Omental fat pad (tissue), 4 donors: ENCODE measurements at places on chromosomes 12 and 14.

DNA sequence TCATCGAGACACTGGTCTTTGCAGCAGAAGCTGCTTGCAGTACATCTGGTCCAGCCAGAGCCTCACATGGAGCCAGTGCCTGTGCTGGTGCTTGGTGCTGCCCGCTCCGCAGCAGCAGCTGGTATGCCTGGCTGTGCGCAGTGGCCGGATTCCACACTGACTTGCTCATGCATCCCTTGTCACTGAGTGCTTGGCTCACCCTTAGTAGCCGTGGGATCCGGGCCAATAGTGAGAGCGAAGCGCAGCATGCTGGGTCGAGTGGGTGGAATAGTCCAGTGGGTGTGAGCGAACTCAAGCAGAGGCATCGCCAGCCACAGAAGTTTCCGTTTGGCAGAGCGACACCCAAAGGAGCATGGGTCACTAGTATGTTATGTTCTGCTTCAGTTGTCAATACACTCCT is 10.1 kb upstream of the FBXO33 start:
- no peak for DNase-seq

DNA sequence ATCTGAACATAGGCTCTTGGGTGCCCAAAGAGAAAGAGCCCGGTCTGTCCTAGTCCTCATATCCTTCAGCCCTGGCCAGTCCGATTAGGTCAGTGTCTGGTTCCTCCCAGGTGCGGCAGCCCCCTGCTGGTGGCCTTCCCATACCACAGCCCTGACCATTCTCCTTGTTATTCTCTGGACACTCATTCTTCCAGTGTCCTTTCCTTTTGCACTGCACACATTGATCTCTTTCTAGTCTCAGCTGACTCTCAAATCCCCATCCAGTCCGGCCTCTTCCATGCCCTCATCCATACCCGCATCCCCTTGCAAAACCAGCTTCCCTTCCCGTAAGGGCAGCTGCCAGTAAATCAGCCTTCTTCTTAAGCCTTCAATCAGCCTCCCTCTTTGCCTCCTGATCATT is 1316.3 kb downstream of the TMEM121 start:
- no peak for DNase-seq

DNA sequence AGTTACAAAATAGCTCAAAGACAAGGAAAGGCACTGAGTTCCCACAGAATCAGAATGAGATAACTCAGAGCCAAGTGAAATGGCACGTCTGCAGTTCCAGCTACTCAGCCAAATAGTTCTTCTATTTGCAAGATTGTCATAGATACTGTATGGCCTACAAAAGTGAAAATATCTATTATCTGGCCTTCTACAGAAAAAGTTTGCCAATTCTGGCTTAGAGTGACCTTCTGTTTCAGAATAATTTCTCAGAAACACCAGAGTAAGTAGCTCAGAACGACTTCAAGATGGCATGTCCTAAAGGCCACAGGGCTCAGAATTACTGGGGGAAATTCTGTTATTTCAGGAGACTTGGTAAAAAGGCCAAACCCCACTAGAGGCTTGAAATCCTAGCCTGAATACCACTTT is 10.7 kb upstream of the RTRAF start:
- no peak for DNase-seq

DNA sequence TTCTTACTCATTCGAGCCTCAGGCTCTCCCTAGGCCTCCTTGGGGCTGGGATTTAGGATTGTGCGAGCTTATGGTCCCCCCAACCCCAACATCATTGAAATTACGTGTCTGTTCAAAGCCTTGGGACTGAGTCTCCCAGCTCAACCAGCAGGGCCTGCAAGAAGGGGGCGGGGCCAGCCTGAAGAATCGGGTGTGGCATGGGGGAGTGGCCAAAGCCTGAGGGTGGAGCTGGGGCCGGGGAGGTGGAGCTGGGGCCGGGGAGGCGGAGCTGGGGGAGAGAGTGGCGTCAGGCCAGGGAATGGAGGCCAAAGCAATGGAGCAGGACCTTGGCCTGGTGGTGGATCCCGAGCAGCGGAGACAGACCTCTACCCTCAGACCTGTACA is 24.3 kb upstream of the HSPB8 start:
- no peak for DNase-seq

GRCh38 chr12:26630546-26631027 is 202.4 kb downstream of the ITPR2 start:
- DNase-seq = no peak

DNA sequence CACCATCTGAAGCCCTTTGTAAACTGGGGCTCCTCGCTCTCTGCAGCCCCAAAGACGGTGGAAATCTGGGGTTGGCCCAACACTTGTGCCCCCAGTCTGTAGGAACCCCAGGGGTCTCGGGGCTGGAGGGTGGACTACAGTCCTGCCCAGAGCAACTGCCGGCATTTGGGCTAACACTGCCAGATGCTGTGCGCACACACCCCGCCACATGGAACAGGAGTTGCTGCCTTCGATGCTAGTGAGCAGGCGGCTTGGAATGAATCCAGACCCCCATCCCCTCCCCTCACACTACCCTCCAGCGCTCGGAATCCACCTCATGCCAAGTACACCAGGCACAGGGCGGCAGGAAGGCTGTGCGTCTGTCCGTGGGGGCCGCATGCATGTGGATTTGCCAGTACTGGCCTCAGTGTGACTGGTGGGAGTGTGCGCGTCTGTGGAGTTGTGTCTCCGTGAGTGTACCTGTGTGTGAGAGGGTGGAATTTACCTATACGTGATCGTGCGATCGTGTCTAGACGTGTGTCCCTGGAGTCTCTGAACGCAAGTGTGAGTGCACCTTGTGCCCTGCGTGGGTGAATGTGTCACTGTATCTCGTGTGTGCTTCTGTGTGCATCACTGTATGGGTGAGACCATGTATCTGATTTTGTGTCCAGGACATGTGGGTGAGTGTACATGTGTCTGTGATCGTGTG is 5.1 kb downstream of the LHX5 start:
- no peak for DNase-seq

DNA sequence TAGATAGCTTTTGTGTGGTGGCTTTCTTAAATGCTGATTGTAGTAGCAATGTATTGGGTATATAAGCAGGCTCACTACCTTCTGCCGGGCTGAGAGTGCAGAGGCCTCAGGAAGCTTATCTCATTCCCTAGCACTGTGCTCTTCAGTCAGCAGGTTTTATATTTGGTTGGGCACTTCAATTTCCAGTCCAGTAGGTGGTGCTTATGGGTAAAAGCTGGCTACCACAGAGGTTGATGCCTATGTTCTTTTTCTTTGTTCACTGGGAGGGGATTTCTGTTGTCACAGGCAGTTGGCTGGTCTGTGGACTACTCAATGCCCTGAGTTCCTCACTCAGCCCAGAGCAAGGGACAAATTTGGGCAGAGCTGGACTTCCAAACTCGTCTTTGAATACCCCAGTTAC is 43.0 kb upstream of the GLIPR1 start:
- no peak for DNase-seq

DNA sequence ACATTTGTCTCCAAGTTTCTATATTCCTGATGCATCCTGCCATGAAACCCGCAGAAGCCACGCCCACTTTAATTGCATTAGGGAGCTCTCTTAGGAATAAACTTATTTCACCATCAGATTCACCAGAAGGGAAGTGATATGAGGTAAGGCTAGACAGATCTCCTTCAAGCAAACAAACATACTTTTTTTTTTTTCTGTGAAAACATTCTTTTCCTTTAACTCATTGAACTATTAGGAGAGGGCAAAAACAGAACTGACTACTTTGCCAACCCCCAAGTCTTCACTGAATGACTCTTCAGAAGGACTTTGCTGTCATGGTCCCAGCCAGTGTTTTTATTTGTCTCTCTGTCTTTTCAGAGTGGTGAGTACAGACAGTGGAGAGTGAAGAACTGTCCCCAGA is 48.4 kb downstream of the GTF2A1 start:
- DNase-seq = no peak

DNA sequence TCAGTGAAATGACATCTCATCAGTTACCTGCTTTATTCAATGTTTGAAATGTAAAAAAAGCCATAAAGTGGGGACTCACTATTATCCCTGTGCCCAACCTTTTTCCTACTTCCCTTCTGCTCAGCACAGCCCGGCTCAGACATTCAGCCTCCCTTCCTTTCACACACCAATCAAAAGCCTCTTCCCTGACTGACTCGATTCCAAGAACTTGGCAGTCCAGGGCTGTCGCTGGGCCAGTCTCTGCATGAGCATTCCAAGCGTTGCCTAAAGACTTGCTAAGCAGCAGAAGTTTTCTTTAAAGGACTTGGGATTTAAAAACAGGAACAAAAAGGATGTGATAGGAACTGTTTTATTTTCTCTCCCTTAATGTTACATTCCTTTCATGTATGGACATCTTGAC is 22.7 kb downstream of the ITPR2 start:
- no peak for DNase-seq

GRCh38 chr14:76811561-76811960 is 1.1 kb downstream of the ANGEL1 start:
- no peak for DNase-seq

- no peak for DNase-seq
Measured at GRCh38 chr14:51516706-51517395, 134.9 kb upstream of the FRMD6 start.

GRCh38 chr12:117363056-117363662 is 1.7 kb upstream of the NOS1 start:
- no peak for DNase-seq

DNA sequence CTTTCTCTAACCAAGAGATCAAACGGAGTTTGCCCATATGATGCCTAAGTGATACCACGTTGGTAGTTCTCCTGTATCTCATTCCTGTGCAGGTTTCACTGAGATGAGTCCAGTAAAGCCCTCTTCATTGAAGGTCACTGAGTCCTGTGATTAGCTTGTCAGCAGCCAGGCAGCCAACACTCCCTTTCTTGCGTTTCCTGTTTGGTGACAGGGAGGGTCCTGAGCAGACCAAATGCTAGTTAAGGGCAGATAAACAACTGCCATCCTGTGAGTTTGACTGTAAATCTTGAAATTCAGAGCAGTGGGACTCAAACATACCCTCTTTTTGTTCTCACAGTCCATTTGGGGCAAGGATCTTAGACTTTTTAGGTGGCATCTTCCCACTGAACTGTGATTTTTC is 39.4 kb downstream of the ZNF641 start:
- DNase-seq = no peak

- no peak for DNase-seq
Measured at GRCh38 chr12:66598079-66598478, 80.8 kb downstream of the GRIP1 start.

DNA sequence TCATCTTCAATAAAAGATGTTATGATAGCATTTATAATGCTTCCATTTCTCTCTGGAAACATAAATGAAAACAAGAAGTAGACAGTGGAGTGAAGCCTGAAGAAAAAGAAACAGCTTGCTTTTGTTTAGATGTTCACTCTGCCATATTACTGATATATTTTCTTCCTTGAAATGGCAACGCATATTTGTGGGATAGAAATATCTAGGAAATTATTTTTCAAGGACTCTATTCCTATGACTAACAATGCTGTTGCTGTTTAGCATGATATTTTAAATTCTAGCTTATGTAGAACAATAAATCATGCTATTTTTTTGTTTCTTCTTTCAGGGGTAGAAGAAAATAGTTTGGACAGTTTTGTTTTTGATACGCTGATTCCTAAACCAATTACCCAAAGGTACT is 359.0 kb downstream of the NAV3 start:
- no peak for DNase-seq

GRCh38 chr14:60515511-60516289 is 6.8 kb downstream of the SIX6 start:
- DNase-seq = no peak

- DNase-seq = no peak
Measured at GRCh38 chr12:19624491-19624890, 185.2 kb downstream of the AEBP2 start.

GRCh38 chr12:51744235-51744634 is 104.3 kb downstream of the FIGNL2 start:
- no peak for DNase-seq
